Panc1 (cell line): ENCODE measurements at places on chromosomes 16 and 17.

DNA sequence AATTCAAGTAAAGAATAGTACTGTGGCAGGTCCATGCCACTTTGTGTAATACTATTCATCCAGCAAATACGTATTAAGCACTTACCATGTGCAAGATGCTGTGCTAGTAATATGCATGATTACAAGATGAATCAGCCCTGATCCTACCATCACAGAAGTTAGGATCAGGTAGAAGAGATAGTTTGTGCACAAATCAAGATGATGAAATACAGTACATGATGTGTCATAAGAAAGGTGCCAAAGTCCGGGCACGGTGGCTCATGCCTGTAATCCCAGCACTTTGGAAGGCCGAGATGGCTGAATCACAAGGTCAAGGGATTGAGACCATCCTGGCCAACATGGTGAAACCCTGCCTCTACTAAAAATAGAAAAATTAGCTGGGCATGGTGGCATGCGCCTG, 10.9 kb downstream of the COG4 start:
- no peak for DNase-seq

DNA sequence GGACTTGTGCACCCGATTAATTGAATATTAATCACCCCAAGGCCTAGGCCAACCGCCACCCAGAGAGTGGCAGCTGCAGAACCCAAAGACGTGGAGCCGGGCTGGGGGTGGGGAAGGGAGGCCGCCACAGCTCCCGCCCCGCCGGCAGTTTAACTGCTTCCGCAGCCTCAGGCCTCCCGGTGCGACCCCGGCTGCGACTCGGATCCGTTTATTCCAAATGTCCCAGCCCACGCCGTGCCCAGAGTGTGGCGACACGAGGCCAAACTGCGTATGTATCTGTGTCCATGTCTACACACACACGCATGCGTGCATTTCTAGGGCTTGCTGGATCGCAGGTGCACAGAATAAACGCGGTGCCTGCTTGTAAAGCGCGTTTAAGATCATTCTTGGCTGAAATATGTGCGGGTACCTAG, 802 bp upstream of the TOB1 start:
- no peak for DNase-seq

DNA sequence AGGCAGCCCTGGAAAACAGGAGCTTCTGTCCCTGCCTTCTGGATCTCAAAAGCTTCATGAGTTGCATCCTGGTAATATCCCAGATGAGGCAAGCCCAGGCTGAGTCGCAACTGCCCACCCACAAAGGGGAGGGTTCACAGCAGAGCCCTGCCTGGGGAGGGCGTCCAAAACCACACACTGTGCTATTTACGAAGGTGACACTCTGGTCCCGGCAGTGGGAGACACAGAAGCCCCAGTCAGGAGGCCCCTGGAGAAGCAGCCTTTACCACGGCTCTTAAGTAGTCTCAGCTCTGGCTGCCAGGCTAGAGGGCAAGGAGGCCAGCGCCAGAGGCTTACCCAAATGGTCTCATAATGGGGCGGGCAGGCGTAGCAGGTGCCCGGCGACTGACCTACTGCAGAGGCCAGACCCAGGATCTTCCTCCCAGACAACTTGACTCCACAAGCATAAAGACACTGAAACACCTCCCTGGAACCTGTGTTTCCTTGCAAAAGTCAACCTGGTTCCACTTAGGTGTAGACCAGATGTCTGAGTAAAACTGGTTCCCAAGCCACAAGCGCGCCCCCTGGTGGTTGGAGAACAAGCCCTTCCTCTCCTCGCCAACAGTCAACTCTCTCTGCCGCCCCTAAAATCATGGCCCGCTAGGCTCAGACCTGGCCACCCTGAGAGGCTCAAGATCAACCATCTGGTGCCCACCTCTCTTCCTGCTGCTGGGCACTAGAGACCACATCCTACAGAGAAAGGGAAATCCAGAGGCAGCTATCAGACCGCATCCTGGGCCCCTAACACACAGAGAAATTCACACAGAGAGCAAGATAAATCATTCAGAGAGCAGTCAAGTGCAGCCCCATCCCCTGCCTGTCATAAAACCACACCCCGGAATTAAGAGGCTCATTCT, 5.2 kb downstream of the AXIN2 start:
- DNase-seq, result peak; percentile 33

- no peak for DNase-seq
These were observed 135.8 kb downstream of the FOXL1 start for GRCh38 chr16:86714166-86714565.

- no peak for DNase-seq
These were observed 31.4 kb upstream of the SCNN1B start for GRCh38 chr16:23270654-23271053.

DNA sequence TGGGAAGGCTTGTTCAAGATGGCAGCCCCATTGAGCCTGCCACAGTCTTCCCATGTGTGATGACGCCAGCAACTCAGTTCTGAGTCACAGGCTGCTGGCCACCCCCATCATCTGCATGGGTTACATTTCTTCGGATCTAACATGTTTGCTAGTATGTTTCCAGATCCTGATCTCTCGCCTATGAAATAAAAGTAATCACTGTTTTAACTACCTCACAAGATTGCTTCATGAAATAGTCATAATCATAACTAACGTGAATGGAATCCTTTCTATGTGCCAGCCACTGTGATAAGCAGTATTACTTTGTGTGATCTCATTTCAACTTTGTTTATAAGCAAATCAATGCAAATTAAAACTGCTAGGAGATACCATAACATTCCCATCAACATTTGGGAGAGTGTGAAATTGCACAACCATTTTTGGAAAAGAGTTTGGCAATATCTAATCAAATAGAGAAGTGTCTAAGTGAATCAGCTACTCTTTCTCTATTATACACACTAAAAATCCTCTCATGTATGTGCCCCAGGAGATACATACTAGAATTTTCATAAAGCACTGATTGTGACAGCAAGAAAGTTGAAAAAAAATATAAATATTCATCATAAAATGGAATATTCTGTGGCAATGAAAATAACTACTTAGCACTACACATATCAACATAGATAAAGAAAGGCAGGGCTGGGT, 300.2 kb upstream of the IRX5 start:
- no peak for DNase-seq

- no peak for DNase-seq
These were observed 129.0 kb downstream of the KATNIP start for GRCh38 chr16:27678955-27679354.

DNA sequence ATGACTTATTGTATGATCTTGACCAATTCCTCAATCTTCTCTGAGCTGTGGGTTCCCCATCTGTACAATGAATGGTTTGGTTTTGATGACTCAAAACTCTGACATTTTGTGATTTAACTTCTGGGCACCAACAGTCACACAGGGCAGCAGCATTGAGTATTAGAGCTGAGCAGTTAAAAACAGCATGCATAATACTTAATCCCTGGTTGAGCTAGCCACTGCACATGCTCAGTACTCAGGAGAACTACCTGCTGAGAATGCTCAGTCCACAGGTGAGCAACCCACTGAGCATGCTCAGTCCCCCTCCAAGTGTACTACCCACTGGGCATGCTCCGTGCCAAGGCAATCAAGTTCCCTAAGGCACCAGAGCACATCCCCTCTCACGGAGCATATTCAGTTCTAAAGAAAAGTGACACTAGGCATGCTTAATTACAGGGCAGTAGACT, 68.7 kb downstream of the AIPL1 start:
- peak; percentile 39 for DNase-seq

DNA sequence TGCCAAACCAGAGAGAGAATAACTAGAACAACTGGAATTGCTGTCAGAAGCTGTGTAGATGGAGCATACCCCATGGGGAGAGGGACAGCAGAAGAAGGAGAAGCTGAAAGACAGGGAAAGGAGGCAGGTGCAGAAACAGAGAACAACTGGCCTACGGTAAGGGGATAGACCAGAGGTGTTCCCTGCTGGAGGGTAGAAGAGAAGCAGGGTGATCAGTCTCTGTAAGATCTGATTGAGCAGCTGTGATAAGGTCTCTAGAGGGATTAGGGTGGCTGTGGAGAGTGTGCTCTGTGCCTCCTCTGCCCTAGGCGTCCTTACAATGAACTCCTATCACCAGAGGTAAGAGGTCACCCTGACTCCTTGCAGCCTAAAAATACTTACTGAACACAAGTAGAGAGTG, 30.4 kb upstream of the HS3ST3B1 start:
- no peak for DNase-seq

DNA sequence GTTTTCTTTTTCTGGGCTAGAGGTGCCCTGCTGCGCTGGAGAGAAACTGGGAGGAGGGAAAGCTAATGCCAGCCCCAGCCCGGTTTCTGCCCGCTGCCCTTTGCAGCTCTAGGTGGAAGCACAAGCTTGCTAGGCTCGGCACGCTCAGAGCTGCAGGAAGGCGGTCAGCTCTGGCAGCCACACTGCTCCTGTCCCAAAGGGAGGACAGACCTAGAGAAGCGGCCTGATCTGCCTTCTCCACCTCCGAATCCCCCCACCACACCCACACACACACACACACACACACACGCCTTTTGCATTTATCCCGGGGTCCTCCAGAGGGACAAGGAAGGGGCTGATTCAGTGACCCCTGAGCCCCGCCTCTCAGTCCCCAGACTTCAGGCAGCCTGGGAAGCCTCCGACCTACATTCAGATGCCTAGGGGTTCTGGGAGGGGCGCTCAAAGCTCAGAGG, 418.1 kb downstream of the SOX9 start:
- DNase-seq, result no peak

GRCh38 chr16:7763111-7763510, 430.5 kb downstream of the RBFOX1 start:
- DNase-seq, result no peak

- no peak for DNase-seq
These were observed 5.0 kb downstream of the TSR3 start for GRCh38 chr16:1346422-1347285.

GRCh38 chr17:16273499-16273898, 56.5 kb downstream of the PIGL start:
- peak; percentile 87 for DNase-seq

DNA sequence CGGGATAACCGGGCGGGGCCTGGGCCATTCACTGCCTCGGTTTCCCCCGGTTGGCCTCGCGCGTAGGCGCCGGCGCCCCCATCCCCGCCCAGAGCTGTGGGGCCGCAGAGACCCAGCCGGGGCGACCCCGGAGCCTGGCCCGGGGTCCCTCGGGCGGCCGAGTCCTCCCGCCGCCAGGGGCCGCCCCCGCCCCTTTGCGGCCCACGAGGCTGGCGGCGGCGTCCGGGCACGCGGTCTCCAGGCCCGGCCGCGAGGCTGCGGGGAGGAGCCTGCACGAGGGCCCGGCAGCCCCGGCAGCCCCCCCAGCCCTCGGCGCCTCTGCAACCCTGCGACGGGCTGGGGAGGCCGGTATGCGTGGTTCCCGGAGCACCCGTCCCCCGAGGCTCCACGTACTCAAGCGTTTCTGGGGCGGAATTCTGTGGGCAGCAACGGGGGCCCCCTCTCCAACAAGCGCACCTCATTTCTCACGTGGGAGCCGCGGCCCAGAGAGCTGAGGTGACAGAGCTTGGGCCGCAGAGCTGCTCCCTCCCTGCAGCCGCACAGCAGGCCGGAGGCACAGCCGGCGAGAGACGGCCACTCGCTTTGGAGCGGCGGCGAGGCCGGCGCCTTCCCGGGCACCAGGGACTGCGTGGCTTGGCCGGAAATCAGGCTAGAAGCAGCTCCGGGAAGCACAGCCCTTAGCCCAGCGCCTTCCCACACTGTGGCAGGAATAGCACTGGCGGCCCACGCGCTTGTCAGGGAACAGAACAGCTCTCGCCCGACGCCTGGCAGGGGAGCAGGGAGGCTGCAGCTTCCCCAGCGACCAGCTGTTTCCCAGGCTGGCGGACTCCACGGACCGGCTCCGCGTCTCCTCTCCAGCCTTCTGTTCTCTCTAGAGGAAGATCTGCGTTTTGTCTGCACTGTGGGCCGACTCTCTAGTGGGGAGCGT, 867 bp upstream of the LIMD2 start:
- no peak for DNase-seq

DNA sequence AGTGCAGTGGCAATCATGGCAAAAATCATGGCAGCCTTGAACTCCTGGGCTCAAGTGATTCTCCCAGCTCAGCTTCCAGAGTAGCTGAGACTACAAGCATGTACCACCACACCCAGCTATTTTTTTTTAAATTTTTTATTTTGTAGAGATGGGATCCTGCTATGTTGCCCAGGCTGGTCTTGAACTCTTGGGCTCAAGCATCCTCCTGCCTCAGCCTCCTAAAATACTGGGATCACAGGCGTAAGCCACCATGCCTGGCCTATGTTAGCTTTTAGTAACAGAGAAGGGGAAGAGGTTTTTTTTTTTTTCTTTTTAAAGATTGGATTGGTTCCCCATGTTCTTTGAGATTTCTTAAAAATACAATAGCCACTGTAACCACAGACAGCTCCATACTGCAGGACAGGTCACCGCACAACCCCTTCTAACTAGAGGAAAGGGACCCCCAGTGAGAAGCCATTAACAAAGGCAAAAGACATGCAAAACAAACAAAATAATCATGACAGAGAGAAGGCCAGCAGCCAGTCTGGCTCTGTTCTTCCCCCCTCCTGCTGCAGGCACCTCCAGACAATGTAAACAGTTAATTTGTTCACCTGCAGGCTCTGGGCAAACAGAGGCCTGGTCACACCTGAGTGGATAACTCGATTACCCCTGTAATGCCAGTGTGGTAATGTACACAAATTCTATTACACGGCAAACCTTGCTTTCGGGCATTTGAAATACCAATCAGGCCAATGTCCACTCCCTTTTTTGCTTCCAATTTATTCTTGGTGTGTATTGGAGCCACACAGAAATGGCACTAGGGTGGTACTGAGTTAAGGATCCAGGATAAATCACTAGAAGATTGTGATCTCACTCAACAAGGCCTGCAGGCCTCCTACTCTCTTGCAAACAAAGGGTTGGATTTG, 52.9 kb downstream of the SNX11 start:
- no peak for DNase-seq

DNA sequence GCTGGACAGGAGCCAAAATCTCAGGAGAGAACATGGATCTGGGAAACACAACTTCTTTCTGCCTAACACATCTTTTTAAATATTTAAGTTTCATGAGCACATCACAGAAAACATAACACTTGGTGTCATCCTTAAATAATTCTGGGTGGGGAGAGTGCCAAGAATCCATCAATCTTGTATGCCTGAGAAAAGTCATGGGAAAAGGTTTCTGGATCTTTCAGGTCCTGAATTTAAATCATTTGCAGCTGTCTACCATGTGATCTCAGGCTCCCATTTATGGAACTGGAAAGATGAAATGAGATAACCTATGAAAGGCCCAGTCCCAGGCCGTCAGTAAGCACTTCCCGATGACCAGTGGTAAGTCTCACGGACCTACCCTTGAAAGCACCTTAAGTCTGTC, 15.1 kb downstream of the CDH11 start:
- no peak for DNase-seq

DNA sequence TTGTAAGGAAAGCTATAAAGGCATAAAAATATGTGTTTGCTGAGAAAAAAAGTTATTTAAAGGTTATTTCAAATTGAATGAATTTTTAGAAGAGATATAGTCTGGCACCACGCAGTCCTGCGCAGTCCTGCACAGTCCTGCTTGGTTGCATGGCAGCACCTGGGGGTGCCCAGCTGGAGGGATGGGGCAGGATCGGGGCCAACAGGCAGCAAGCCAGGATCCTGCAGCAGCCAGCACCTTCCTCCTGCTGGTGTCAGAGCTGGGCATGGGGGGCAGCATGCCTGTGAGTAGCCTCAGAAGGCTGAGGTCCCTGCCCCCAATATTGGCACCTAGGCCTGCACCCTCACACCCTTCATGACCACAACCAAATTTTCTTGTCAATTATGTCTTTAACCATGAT, 46.0 kb downstream of the GLG1 start:
- no peak for DNase-seq

GRCh38 chr16:14289692-14290340, 218.7 kb downstream of the MRTFB start:
- DNase-seq, result no peak
